Activated T-helper 9 cell treated with anti-CD3 and anti-CD28 coated beads, Interleukin-2, amount 50 U/mL, for 16 hours (primary cell): ENCODE measurements at places on chromosomes 6 and 20.
A peak's percentile ranks its signal among the peaks of the same experiment; 100 is the strongest.

DNA sequence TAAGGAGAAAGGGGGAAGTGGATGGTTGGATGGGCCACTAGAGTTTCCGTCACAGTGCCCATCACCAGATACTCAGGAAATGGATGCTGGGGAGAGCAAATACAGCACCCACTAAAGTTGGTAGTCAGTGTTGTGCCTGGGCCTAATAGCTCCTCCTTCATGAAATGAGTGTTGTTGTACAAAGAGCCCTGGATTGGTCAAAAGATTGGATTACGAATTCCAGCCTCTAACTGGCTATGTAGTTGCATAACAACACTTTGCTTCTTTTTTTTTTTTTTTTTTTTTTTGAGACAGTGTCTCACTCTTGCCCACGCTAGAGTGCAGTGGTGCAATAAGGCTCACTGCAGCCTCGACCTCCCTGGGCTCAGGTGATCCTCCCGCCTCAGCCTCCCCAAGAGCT, 27.4 kb downstream of the KCNG1 start:
- DNase-seq, result no peak

GRCh38 chr20:35619196-35620095, 3.8 kb downstream of the SPAG4 start:
- peak; percentile 76 for DNase-seq

GRCh38 chr6:91506509-91506908, 919.6 kb upstream of the MAP3K7 start:
- DNase-seq, result no peak

DNA sequence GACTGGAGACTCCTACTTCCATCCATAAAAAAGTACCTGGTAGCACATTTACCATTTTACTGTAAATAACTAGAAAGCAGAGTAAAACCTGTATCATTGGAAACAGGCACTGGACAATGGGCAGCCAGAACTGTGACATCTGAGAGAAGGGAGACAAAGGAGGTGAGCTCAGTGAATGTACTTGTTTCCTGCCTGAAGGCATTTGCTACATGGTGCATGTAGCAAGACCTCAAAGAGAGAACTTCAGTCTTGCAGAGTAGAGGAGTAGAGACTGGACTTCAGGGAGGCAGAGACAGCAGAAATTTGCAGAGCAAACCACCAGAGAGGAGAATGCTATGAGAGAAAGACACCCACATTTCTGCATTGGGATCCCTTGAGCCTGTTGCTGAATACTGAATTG, 171.0 kb upstream of the CCN2 start:
- no peak for DNase-seq

- DNase-seq, result no peak
Measured at GRCh38 chr20:34711813-34712430, 7.8 kb downstream of the TP53INP2 start.

DNA sequence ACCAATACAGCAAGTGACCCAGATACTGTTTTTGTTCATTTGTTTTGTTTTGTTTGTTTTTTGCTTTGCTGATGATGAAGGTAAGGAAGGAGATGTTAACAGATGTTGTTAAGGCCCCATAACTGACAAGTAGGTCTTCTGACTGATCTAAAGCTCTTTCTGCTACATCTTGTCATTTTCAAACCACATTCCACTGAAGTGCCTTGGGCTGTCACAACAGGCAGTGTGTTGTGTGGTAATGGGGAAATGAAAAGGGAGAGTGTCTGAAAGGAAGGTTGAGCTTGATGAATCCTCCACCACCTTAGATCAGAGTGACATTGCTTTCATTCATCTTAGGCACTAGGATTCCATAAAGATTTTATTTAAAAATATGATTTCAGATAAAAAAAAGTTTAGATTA, 479.4 kb upstream of the SYNCRIP start:
- DNase-seq, result no peak

DNA sequence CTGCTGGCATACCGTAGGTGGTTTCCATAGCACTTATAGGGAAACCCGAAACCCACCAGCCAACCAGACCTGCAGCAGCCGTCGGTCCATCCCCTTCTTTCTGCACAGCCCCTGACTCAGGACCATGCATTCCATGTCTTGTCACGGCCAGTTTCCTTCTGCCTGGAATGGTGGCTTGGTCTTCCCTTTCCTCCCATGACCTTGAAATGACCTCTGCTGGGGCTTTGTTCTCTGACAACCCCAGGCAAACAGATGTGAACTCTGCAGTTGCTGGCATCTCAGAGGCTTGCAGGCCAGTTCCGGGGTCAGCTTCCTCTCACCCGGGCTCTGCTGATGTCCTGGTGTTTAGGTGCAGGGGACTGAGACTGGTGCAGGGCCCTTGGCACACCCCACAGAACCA, 250.8 kb downstream of the SMOC2 start:
- DNase-seq, result no peak

- no peak for DNase-seq
Measured at GRCh38 chr6:105645156-105645555, 242.3 kb upstream of the PREP start.

GRCh38 chr6:116975600-116975999, 98.6 kb downstream of the RFX6 start:
- no peak for DNase-seq

DNA sequence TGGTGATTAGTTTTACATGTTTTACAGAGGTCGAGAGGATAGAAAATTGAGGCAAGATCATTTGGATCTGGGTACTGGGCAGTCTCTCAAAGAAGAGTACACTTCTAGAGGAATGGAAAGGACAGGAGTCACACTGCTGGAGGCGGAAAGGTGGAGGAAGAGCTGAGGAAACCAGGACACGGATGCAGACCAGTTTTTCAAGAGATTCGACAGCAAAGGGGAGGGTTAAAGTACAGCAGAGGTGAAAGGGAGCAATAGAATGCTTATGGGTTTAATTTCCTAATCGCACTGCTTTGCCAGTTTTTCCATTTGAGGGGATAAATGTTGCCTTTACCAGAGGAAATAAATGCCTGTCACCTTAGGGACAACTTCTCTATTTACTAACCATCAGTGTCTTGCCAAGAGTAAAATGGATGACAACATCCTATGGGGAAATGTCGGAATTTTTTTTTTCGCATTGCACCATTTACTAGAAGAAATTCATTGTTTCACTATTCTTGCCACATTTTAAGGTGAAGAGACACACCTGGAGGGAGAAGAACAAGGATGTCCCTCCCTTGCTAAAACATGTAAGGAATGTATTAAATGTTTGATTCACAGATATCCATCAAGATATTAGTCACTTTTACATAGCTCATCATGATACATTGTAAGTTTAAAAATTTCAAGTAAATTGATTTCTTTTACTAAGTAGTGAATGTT, 226.6 kb downstream of the COL12A1 start:
- DNase-seq, result no peak

- no peak for DNase-seq
Measured at GRCh38 chr6:27970444-27970843, 13.4 kb downstream of the OR2B6 start.

GRCh38 chr6:103570431-103570830, 1289.3 kb downstream of the HACE1 start:
- DNase-seq, result no peak

DNA sequence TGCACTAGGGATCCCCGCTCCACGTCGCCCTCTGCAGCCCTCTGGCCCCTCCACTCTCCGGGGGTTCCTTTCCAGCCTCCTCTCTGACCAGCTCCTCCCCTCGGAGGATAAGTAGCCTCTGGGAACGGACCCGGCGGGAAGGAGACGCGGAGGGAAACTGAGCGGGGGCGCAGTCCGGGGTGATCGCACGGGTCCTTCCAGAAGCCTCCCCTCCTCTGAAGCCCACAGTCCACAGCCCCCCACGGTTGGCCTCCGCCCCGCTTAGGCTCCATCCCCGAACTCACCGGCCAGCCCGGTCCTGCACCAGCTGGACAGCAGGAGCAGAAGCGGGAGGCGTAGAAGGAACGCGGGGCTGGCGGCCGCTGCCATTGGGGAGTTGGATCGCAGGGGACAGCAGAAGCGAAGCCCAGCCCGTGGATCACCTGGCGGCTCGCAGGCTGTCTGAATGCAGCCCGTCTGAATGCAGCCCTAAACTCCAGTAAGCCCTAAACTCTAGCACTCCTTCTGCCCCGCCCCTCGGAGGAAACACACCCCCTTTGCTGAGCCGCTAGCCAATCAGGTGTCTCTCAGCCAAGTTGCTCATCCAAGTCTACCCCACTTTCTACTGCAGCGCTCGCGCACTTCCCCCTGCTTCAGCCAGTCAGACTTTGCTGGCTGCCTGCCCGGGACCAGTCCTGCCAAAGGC, at the start of gene RAET1G:
TSS of gene RAET1G (minus strand) at position 480 of the 685 bp plus-strand sequence. CDS start at position 369, 111 bp downstream.
- peak; percentile 72 for DNase-seq

DNA sequence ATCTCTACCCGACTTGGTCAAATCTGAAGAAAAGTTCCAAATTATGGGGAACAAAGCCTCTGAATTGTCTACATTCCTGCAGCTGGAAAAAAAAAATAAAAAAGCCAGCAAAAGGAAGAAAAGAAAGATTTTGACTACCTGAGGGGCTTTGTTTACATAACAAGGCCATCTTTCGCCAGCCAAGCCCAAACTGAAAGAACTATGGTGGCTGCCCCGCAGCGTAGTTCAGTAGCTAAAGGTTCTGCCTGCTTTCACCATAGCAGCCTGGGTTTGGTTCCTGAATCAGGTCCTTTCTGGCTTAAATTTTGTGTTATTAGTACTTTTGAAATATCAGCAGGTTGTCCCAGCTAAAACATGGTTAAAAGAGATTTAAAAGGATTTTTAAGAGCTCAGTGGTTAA, 35.4 kb downstream of the ZNF133 start:
- no peak for DNase-seq

- DNase-seq, result no peak
Measured at GRCh38 chr6:101543796-101544195, 150.3 kb downstream of the GRIK2 start.

- peak; percentile 45 for DNase-seq
Measured at GRCh38 chr20:36645998-36646397, at the start of gene SLA2. Gene SLA2, minus strand, starts transcription at chr20:36646196. Its CDS starts 4,861 bp downstream, at chr20:36641335.
